T-helper 17 cell (primary cell): ENCODE measurements at places on chromosomes 3 and 15. TPM values are rescaled to one million over a fixed set of nuclear protein-coding genes. Genes with fewer than 3 reads are reported as not detected.

GRCh38 chr3:120432150-120432860 is 18.5 kb downstream of the FSTL1 start:
- DNase-seq: no peak
- H3K4me3 ChIP-seq: no peak overlapping the region
- H3K4me1 ChIP-seq: no peaks in the 10 kb centered on the region
- peaks cover 64% of the 10 kb centered on the region for H3K27me3 ChIP-seq
- H3K27ac ChIP-seq: no peak overlapping the region

- no peak for DNase-seq
- no peak overlapping the region for H3K4me3 ChIP-seq
- H3K27me3 ChIP-seq: no peaks in the 10 kb centered on the region
- peak overlapping the region; percentile 62 for H3K27ac ChIP-seq
- peaks cover 34% of the 10 kb centered on the region for H3K4me1 ChIP-seq
These were observed 51.5 kb downstream of the ZMAT3 start for GRCh38 chr3:179020112-179020511.

DNA sequence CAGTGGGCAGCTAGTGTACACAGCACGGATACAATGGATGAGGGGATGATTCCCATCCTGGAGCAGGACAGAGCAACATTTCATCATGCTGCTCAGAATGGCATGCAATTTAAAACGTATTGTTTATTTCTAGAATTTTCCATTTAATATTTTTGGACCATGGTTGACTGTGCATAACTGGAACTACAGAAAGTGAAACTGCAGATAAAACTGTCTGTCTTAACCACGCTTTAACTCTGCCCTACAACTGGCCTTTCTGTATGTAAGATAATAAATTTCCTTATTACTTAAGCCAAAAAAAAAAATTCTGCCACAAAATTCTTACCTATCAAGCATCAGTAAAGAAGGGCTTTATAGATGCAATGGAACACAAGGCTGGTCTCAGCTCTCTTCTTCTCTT is 33.4 kb downstream of the AP3S2 start:
- peak overlapping the region; percentile 37 for H3K27ac ChIP-seq
- no peak for DNase-seq
- no peaks in the 10 kb centered on the region for H3K36me3 ChIP-seq
- no peaks in the 10 kb centered on the region for H3K4me1 ChIP-seq
- no peak overlapping the region for H3K4me3 ChIP-seq

Gene HIGD2B
- not detected for total RNA-seq
